ENCODE measurements at places on chromosomes 2 and 18.
A peak's percentile ranks its signal among the peaks of the same experiment; 100 is the strongest.

DNA sequence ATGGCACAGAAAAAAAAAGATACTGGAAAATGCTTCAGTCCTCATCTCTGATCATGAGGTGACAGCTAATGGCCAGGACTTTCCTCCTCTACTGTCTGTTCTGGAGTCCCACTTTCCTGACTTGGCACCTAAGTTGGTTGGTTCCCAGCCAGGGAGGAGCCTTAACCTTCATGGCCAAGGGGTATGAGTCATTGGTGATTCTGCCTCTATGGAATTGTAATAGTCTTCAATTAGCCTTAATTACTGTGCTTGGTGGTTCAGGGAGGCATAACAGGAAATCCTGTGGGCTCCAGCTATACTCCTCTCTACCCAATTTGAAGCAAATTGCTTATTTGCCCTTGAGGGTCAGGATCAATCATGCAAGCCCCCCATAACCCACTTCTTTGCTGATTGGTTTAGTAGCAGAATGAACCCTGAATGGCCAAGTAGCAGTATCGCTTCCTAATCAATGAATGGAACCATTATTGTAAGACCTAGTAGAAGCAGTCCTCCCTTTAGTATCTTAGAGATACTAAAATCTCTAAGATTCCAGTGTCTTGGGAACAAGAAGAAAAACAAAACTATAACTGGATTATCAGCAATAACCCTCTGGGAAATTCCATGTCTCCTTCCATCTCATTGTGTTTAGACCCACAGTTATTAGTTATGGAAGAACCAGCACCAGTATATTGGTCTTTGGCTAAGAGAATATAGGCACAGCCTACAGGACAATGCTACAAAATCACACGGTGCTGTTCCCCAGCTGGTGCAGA is 109.0 kb downstream of the COL6A3 start:
- no peak for DNase-seq

GRCh38 chr2:158501301-158501700 is 44.5 kb downstream of the PKP4 start:
- peak; percentile 80 for DNase-seq

DNA sequence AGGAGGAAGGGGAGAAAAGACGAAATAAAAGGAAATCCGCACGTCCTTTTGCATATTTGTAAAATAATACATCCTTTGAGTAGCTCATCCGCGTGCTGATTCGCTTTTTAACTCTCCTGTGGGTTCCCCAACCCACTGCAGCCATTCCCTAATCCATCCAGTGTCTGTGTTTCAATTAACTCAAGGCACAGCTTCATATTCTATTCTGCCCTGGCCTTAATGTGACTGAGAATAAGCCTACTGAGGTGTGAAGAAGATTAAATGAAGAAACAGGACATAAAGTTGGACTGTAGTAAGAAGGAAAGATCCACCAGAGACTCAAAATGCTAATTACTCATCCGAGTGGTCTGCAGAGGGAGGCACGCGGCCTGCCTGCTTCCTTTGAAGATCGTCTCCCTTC is 161.4 kb upstream of the SH3BP4 start:
- no peak for DNase-seq

DNA sequence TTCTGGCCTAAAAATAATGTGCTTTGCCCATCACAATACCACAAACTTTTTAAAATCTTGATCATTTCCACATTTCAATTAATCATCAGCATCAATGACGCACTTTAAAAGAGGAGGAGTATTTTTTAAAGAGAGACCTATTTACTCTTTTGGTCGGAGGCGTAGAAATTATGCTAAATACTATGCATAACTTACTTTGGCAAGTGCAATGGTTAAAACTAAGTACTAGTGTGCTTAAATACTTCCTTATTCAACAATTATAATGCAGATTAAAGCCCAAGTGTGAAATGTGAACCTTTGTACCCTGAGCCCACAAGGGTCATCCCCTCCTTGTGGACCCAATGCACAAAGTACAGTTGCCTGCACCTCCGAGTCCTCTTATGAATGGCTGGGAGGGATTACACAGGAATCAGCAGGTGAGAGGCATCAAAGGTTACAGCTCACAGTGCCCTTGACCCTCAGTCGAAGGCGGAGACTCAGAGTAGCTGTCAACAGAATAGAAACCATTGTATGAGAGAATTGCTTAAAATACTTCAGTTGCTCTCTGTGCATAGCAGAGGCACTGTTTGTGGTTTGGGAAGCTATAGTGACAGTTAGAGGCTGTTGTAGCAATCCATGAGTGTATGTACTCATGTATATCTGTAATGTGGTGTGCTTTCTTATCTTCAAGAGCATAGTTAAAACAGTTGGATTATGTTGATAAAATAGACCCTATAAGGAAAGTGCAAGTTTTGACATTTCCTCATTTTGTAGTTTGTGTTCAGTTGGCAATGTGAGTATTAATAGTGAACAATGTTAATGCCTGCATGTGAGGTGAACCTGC is 151.7 kb upstream of the ITGA4 start:
- no peak for DNase-seq

GRCh38 chr2:163934131-163934530 is 198.3 kb upstream of the FIGN start:
- DNase-seq = no peak

- DNase-seq = no peak
Measured at GRCh38 chr2:13240789-13241487, 524.2 kb downstream of the TRIB2 start.

- no peak for DNase-seq
Measured at GRCh38 chr2:24438106-24438505, 52.9 kb upstream of the NCOA1 start.

DNA sequence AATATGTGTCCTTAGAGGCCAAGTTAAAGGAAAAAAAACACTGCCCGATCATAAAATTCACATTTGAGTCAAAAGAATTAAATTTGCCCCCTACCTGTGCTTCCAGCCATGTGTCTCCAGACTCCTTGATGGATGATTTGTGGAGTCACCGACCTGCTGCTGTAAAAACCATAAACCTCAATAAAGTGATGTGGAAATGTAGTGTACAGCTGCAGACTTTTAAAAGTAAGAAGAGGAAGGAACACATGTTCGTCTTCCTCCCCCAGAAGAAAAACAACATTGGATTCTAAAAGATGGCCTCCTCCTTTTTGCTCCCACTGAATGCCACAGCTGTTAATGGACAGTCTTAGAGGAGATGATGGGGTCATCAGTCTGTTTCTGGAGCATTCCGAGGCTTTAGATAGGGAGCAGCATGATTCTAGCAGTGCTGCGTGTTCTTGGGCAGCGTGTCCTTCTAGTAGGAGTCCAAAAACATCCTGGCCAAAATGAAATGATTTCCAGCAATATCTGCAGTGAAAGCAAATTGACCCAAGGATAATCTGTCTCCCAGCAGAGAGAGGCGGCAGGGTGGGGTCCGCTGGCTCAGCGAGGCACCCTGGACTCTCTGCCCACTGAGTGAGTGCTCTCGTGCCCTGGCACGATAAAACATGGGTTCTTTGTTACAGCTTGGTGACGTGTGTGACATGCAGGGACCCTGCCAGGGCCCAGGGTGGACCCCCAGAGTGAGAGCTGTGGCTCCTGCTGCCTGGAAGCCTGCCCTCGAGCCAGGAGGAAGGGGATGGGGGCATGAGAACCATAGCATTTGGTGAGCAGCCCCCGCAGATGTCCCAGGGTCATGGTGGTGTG is 196.1 kb downstream of the FAM210A start:
- DNase-seq = no peak

GRCh38 chr18:70176537-70176936 is 28.9 kb downstream of the RTTN start:
- DNase-seq = no peak

DNA sequence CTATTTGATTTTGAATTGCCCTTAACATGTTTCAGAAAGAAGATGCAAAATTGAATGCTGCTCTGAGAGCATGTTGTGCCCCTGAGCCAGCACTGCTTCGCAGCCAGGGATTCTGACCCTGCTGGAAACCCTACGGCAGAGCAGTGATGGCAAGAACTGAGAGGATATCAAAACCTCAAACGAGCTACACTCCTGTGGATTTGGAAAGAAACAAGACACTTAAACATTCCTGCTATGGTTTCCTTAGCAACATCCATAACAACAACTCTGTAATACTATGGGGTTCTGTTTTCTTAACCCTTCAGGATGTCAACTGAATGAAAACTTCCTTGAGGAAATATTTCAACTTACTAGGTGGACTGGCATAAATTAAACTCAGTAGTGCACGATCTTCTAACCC is 649.1 kb downstream of the NYAP2 start:
- no peak for DNase-seq

- DNase-seq = no peak
Measured at GRCh38 chr2:10396464-10396863, 51.7 kb downstream of the ODC1 start.

- DNase-seq = no peak
Measured at GRCh38 chr2:120920454-120921148, 184.9 kb downstream of the GLI2 start.

DNA sequence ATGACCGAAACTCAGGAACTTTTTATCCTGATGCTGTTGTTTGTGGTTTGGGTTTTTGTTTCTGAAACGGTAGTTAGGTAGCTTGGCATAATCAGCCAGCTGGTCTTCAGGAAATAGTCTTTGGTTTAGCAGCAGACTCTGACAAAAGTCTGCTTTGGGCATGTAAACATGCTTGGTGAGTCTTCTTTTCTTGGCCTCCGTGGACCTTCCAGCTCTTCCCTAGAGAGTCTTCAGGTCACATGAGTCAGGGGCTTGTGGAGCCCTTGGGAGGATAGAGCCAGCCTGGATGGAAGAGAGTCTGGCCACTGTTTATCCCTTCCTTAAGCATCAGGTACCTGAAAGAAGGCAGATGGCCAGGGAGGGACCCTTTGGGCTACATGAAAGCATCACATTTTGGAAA is 154.5 kb downstream of the MGAT5 start:
- no peak for DNase-seq

- DNase-seq = no peak
Measured at GRCh38 chr2:181947273-181947672, 38.4 kb upstream of the PPP1R1C start.

DNA sequence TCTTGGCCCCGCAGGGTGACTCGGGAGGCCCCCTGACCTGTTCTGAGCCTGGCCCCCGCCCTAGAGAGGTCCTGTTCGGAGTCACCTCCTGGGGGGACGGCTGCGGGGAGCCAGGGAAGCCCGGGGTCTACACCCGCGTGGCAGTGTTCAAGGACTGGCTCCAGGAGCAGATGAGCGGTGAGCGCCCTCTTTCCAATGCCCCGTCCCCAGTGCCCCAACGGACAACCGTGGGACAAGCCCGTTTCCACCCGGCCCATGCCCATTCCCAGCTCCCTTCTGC is 2.6 kb upstream of the CHRND start:
- no peak for DNase-seq

DNA sequence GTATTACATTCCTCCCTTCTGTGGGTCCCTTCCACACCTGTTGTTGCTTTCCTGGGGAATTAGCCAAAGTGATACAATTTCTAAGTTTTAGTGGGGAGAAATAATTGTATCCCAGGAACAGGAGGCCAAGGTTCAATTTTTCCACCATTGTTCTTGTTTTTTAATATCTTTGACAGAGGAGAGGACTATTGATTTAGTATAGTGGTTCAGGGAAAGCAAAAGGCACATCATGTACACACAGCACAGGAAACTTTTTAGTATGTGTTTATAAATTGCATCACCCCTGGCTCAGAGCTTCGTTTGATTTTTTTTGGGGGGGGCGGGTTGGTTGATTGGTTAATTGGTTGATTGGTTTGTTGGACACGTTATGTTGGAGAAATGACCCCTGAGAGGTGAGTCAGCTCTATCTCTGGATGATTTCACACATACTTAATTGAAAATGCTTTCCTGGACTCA is 431.6 kb downstream of the PID1 start:
- no peak for DNase-seq

DNA sequence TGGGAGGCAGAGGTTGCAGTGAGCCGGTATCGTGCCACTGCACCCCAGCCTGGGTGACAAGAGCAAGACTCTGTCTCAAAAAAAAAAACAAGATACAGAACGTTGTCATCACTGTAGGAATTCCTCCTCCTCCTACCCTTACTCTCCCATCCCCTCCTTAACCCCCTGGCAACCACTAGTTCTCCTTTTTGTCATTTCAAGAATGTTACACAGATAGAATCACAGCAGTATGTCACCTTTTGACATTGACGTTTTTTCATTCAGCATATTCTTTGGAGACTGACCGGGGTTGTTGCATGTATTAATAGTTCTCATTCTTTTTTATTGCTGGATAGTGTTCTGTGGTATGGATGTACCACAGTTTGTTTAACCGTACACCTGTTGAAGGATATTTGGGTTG is 32.4 kb downstream of the TTLL4 start:
- DNase-seq = no peak

DNA sequence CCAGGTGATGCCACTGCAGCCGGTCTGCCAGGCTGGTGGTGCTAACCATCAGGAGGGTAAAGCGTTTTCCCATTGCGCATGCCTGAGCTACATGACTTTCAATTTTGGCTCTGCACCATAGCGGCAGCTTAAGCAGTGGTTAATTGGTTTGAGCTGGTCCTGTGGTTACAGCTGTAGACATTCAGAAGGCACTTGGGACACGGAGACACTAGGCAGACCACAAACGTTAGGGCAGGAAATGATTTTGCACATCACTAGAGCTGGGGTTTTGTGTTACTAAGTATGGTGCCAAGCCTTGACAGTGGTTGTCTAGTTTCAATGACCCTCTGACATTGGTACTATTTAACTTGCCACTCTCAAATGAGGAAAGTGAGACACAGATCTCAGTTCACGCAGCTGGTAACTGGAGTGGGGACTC is 28.9 kb upstream of the CNOT11 start:
- DNase-seq = no peak

- no peak for DNase-seq
Measured at GRCh38 chr2:112880696-112881095, 30.3 kb upstream of the IL37 start.

DNA sequence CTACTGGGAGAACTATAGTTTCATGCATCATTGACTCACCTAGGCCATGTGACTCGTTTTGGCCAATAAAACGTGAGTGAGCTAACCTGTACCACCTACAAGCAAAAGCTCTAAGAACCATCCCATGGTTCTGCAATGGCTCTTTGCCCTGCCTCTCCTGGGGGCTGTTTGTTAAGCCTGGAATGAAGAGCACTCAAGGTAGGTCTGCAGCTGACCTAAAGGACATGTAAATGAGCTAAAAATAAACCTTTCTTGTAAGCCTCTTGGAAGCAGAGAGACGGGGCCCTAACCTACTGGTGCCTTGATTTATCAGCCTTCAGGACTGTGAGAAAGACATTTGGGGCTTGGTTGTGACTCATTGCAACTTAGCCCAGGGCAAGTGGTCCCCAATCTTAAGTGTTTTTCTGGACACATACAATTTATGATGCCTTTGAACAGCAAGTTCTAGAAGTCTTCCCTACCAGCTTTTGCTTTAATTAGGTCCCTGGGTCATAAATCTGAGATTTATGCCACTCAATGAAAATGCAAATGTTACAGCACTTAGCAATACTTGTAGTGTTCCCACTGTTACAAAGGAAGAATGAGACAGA is 107.4 kb downstream of the OSBPL6 start:
- no peak for DNase-seq

- DNase-seq = no peak
Measured at GRCh38 chr18:13219593-13220159, 1.1 kb downstream of the LDLRAD4 start.

DNA sequence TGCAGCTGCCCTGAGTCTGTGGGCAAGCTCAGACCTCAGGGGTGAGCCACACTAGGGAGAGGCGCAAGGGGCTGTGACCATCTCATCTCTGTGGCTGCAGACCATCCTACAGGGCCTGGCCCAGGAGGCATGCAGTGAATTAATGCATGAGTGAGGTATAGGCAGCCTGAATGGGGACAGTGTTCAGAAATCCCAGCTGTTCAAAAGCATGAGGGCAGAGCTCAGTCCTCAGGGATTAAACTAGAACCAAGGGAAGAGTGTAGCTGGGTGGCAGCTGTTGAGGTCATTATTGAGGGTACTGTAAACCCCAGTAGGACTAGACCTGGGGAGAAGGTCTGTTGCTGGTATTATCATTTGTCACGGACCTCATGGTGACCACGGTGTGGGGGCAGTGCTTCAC is 17.0 kb downstream of the TMEM177 start:
- DNase-seq = peak; percentile 19

All from NCI-H1694 (cell line).